ENCODE measurements at places on chromosomes 2 and 18.

DNA sequence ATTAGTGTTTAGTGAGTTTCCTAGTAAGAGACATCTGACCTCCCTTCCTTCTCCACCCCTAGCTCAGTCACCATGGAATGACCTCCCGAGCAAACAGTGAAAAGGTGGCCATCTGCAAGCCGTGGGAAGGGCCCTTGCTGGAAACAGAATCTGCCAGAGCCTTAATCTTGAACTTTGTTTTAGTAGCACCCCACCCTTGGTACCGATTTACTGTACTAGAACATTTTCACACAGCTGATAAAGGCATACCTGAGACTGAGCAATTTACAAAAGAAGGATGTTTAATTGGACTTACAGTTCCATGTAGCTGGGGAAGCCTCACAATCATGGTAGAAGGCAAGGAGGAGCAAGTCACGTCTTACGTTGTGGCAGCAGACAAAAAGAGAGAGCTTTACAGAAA, 655.8 kb downstream of the TSN start:
- no peak for DNase-seq

- DNase-seq: no peak
Observed at GRCh38 chr2:233988581-233988980, 61.9 kb upstream of the SPP2 start.

GRCh38 chr2:221943076-221943810, 355.6 kb downstream of the PAX3 start:
- peak; percentile 14 for DNase-seq

- DNase-seq: no peak
Observed at GRCh38 chr2:15762449-15762848, 170.8 kb downstream of the DDX1 start.

DNA sequence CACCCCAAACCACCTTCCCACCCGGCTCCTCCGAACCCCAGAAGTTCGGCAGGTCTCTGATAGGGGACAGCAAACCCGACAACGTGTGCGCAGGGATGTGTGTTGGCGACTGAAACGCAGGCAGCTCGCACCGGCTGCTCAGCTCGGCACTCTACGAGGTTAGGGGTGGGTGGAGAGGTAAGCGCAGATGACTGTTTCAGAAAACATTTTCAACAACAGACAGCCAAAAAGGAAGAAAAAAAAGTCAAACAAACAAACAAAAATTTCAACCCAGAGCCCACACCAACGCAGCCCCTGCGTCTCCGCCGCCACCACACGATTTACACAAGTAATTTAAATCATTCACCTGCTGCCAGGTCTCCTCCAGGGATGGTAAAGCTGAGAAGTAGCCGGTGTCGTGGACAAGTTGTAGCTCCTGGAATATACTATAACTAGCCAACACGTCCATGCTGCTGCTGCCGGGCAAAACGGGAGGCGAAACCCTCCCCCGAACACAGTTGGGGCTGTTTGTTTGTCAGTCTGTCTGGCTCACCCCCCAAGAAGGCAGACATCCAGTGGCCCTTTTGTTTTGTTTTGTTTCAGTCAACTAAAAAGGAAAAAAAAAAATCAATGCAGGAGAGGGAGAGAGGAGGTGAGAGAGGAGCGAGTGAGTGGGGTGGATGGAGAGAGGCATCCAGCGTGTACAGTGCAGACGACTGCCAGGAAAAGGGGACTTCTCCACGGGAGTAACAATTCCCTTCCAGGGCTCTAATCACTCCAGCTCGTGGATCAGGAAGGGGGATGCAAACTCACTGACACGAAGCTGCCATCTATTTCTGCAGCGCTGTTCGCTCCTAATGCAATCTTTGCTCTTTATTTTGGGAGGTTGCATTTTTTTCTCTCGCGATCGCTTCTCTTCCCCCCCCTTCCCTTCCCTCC, at the start of gene KLF7:
Gene KLF7, minus strand, starts transcription at position 828 of the 918 bp plus-strand sequence. Its CDS starts 380 bp downstream, at position 448.
- DNase-seq: peak; percentile 63
